ENCODE measurements at places on chromosomes 3 and 15. TPM values are rescaled to one million over a fixed set of nuclear protein-coding genes. Genes with fewer than 3 reads are reported as not detected.

ZFYVE19 gene
- total RNA-seq, result 27.2 TPM

TUSC7 gene
- not detected for total RNA-seq

LRTM1 gene
- total RNA-seq, result not detected

ADGRG7 gene
- total RNA-seq, result not detected

FRMD4B gene
- total RNA-seq, result 72.4 TPM

ATR gene
- total RNA-seq, result 24.7 TPM

RTP3 gene
- total RNA-seq, result not detected

LRRC2 gene
- 0.43 TPM for total RNA-seq

AGBL1 gene
- total RNA-seq, result not detected

RARRES1 gene
- total RNA-seq, result not detected

XCR1 gene
- total RNA-seq, result not detected

DYNC1LI1 gene
- total RNA-seq, result 29.7 TPM

SLC12A1 gene
- total RNA-seq, result not detected

DGKG gene
- total RNA-seq, result 0.58 TPM

TFG gene
- total RNA-seq, result 56.5 TPM

SPINK8 gene
- not detected for total RNA-seq

P2RY12 gene
- total RNA-seq, result not detected

SLC24A5 gene
- not detected for total RNA-seq

PRICKLE2 gene
- not detected for total RNA-seq

PFN2 gene
- 0.88 TPM for total RNA-seq

KY gene
- total RNA-seq, result not detected

EPHB3 gene
- total RNA-seq, result 0.71 TPM

CFAP44 gene
- total RNA-seq, result 3.3 TPM

SCAMP5 gene
- 0.60 TPM for total RNA-seq

PLCB2 gene
- 140 TPM for total RNA-seq

NSMCE3 gene
- total RNA-seq, result 11.2 TPM

GHRL gene
- total RNA-seq, result 0.95 TPM

H1-8 gene
- total RNA-seq, result not detected

SUSD5 gene
- not detected for total RNA-seq

AQP9 gene
- total RNA-seq, result not detected

ANKRD34C gene
- not detected for total RNA-seq

AZI2 gene
- 80.1 TPM for total RNA-seq

CPA3 gene
- not detected for total RNA-seq

STRIT1 gene
- total RNA-seq, result not detected

GOLGA8H gene
- total RNA-seq, result not detected

CSPG4 gene
- not detected for total RNA-seq

COPS2 gene
- total RNA-seq, result 62.6 TPM

RPP25 gene
- total RNA-seq, result 5.0 TPM

GJD2 gene
- not detected for total RNA-seq

CACNA1D gene
- 2.5 TPM for total RNA-seq

EFCAB12 gene
- 0.98 TPM for total RNA-seq

DLEC1 gene
- 3.8 TPM for total RNA-seq

NANOGP8 gene
- not detected for total RNA-seq

ANKUB1 gene
- not detected for total RNA-seq

MESP2 gene
- total RNA-seq, result not detected

OR4M2 gene
- total RNA-seq, result not detected

TNFSF10 gene
- total RNA-seq, result 119 TPM

LRRC3B gene
- total RNA-seq, result not detected

All from activated CD4-positive, alpha-beta memory T cell treated with anti-CD3 and anti-CD28 coated beads, Interleukin-2, amount 10 ng/mL, durations not matched to agents 7 days and 5 days (primary cell).